ENCODE measurements at places on chromosomes 4 and X. TPM values are rescaled to one million over a fixed set of nuclear protein-coding genes. Genes with fewer than 3 reads are reported as not detected.

Gene APLN
- total RNA-seq = 5.7 TPM

Gene NEUROG2
- total RNA-seq = not detected

Gene DMD
- 137 TPM for total RNA-seq

Gene UGT2A1
- total RNA-seq = not detected

Gene TASL
- 0.55 TPM for total RNA-seq

Gene DAPP1
- total RNA-seq = 0.89 TPM

Gene P2RY4
- total RNA-seq = 0.16 TPM

Gene WAS
- 9.1 TPM for total RNA-seq

Gene SLITRK4
- total RNA-seq = 0.73 TPM

Gene TSPAN7
- total RNA-seq = 96.3 TPM

Gene FBXW7
- 39.5 TPM for total RNA-seq

Gene PF4V1
- total RNA-seq = not detected

Gene SOD3
- 120 TPM for total RNA-seq

Gene RBM46
- total RNA-seq = not detected

Gene GCNA
- total RNA-seq = 1.2 TPM

Gene RAB33A
- total RNA-seq = 3.8 TPM

Gene IL2RG
- 1.8 TPM for total RNA-seq

Gene ITM2A
- total RNA-seq = 106 TPM

Gene NCAPG
- total RNA-seq = 0.24 TPM

Gene TMEM271
- not detected for total RNA-seq

GRCh38 chrX:47234583-47234982 lies 1.8 kb downstream of the USP11 start:
- no peak for DNase-seq

- DNase-seq = no peak
Measured at GRCh38 chrX:72539822-72540221, 32.8 kb downstream of the HDAC8 start.

GRCh38 chr4:173434231-173434630 lies 35.3 kb upstream of the SCRG1 start:
- DNase-seq = no peak

- DNase-seq = no peak
Measured at GRCh38 chrX:130805903-130806302, 97.1 kb downstream of the ENOX2 start.

- DNase-seq = no peak
Measured at GRCh38 chrX:119640731-119641170, 34.5 kb upstream of the NKRF start.

DNA sequence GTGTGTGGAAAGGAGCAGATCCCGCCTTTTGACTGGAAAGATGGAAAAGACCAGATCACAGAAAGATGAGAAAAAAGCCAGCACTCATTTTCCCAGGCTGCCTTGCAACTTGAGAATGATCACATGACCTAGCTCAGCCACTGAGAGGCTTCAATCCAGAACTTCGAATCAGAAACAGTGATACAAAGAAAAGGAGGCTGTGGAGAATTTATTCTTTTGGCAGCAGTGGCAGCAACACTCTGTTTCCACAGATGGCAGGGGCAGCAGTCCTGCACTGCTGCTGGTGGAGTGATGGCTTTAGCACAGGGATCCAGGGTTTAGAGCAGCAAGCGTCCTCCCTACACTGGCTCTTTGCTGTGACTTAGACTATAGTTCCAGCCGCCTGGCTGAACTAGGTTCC lies 77.8 kb upstream of the SH3RF1 start:
- DNase-seq = no peak

DNA sequence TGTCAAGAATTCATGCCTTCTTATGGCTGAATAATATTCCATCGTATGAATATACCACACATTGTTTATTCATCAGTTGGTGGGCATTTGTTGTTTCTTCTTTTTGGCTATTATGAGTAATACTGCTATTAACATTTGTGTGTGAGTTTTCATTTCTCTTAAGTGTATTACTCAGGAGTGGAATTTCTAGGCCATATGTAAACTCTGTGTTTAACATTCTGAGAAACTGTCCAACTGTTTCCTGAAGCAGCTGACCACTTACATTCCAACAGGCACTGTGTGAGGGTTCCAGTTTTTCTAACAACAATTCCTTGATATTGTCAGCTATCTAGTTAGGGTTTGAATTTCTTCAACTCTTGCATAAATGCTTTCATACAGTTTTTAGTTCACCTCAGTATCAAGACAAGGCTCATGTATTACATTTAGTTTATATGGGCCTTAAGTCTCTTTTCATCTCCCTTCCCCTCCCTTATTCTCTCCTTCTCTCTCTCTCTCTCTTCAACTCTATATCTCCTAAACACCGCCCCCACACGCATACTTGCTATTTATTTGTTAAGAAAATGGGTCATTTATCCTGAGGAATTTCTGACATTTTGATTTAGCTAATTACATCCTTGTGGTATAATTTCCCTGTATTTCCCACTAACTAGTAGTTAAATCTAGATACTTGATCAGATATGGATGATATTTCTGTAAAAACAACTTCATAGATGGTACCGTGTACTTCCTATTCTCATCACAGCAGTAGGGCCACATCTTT lies 77.4 kb downstream of the WDR19 start:
- no peak for DNase-seq

DNA sequence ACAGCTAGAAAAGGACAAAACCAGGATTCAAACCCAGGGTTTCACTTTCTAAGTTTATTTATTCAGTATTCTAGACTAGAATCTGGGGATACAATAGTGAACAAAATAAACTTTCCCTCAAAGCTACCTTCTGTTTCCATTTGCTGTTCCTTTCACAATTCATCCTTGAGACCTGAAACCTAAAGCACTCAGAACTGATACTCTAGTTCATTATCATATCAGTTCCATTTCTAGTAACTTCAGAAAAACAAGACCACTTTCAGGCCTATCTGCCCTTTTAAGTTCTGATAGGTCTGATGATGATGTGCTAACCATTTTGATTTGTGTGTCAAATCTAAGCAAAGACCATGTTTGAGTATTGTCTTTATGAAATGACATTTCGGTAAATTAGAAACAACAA lies 7.8 kb upstream of the XK start:
- DNase-seq = no peak

DNA sequence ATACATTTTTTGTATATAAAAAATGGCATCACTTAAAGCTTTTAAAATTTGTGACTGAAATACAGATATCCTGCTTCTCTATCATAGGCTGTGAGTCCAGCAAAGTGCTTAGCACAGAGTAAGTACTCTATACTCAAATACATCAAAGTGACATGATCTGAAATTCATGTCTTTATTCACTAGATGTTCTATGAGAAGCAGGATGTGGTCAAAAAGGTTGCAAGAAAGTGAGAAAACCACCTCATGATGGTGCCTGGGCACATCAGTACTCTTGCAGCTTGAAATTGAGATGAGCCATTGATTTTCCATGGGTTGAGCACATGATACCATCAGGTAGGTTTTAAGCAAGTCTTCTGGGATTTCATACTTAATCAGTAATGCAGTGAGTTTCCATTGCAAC lies 20.4 kb upstream of the SFRP2 start:
- DNase-seq = no peak

DNA sequence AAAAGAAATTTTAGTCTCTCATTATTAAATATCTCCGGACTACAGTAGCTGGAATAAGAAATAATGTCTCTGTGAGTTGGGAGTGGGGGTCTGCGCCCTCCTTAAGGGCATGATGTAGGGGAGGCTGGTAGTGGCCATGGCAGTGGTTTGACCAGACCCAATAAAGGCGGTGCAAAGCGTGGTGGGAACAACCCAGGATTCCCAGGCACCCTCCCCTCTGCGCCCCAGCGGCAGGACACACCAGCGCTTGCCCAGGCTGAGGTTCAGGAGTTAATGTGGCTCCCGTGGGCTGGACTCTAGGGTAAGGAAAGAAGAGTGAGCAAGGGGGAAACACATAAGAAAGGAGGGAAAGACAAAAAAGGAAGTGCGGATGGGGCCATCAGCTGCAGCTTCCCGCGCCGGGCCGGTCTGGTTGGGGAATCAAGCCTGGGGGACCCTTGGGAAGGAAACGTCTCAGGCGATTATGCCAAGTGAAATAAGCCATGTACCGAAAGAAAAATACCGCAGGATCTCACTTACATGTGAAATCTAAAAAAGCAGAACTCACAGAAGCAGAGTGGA lies 157.5 kb upstream of the SMIM31 start:
- DNase-seq = no peak

GRCh38 chrX:57083143-57083542 lies 38.2 kb downstream of the SPIN2B start:
- DNase-seq = no peak

GRCh38 chrX:85963736-85964135 lies 83.6 kb downstream of the CHM start:
- no peak for DNase-seq

DNA sequence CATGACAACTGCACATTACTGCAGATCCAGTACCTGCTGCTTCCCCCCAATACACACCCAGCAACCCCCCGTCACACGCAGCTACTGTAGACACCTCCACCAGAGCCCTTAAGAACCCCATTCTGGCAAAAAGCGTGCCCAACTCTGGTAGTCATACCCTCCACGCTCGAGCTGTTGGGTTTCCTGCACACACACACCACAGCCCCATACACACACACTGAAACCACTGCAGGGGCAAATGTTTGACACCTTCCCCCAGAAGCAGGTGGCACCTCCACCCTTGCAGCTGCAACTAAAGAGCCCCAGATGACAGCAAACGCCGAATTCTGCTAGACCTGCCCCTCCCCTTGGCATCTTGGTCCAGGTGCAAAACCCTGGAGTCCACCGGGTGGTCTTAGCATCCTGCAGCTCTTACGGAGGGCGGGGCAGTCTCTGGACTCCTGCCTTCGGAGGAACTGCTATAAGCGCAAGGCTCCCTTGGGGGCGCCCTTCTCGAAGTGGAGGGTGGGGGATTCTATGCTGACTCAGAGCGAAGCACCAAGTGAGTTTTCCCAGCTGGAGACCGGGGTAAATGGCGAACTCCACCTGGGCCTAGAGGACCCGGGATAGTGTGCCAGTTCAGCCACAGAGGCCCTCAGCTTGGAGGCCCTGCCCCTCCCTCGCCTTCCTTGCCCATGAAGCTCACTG lies 1.5 kb downstream of the FRMPD3 start:
- no peak for DNase-seq

DNA sequence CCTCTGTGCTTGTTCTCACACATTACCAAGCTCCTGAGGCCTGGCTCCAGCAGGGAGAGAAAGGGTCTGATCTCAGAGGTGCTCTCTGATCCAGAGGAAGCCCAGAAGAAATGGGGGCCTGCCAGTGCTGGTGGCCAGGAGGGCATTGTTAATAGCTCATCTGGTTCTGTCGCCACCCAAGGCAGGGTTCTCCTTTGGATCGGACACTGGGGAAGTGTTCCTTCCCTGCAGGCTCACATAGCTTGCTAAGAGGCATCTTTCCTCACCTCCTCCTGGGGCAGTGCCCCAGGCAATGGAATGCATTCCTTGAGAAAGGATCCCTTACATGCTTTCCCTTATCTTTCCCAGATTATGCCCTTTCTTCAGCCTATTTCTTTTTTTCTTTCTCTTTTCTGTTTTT lies 53.8 kb downstream of the RBM47 start:
- no peak for DNase-seq

DNA sequence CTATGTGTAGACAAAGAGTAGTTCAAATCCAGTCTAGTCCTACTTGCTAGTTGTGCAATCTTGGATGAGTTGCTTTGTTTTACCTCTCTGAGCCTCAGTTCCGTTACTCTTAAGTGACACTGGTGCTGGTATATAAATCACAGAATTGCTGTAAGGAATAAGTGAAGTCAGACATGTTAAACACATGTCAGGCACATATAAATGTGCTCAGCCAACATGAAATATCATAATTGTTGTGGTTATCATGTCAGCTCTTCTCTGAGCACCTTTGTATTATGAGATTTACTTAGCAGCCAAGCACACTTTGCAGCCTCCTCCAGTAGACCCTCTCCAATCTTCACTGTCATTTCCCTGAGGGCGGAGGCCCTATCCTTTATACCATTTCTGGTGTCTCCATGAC lies 87.9 kb upstream of the PAK3 start:
- DNase-seq = no peak

- no peak for DNase-seq
Measured at GRCh38 chr4:536351-536972, 37.5 kb downstream of the PIGG start.

- no peak for DNase-seq
Measured at GRCh38 chr4:140277576-140277975, 95.9 kb upstream of the SCOC start.

GRCh38 chr4:181757910-181758660 lies 485.1 kb upstream of the TENM3 start:
- no peak for DNase-seq

GRCh38 chr4:32789026-32789608 lies 2068.9 kb downstream of the PCDH7 start:
- DNase-seq = no peak

DNA sequence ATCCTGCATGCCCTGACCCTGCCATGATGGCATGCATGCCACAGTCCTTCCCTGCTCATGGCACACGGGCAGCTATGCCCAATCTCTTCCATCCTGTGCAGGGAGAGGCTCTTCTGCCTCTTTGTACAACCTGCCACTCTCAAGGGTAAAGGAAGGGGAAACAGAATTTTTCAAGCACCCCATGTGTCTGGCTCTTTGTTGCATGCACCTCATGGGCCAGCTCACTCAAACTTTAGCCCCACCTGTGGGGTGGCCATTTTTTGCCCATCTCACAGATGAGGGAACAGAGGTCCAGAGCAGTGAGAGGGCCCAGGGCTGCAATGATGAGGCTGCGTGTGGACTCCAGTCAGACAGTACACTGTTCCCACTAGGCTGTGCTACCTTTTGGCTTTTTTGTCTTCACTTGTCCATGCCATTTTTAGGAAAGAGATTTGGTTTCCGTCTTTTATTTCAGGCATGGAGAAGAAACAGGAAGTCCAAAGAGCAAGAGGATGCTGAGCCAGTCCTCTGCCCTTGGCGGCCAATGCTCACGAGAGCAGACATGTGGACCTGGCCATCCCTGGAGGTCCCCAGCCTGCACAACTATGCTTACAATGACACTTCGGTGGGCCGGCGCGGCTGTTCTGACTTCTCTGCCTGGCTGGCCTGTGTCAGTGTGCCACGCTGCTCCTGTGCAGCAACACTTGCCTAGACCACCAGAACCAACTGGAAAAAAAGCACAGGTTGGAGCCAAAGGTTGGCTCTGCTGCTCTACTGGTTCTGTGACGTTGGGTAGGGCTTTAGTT lies 45.6 kb downstream of the NSG1 start:
- no peak for DNase-seq

DNA sequence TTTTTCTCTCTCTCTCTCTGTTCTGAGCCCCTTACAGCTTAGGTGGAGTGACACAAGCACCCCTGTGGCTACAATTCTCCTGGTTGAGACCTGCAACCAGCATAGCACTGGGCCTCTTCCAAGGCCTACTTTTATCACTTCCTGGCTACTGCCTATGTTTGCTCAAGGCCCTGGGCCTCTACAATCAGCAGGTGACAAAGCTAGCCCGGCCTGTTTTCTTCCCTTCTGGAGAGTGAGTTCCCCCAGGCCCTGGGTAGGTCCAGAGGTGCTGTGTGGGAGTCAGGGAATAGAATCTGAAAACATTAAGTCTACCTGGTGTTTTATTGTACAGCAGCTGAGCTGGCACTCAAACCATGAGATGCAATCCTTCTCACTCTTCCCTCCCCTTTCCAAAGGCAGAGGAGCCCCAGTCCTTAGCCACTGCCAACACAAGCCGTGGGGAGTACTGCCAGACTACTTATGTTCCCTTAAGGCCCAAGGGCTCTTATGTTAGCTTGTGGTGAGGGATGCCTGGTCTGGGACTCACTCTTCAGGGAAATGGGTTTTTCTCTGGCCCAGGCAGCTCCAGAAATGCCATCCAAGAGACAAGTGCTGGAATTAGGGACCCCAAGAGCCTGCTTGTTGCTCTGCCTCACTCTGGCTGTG lies 23.8 kb upstream of the MAGEC3 start:
- DNase-seq = no peak

Data from left cardiac atrium (tissue), 4 donors.